WTC11 (cell line): ENCODE measurements at places on chromosomes 6 and 20. TPM values are rescaled to one million over a fixed set of nuclear protein-coding genes. Genes with fewer than 3 reads are reported as not detected.

DNA sequence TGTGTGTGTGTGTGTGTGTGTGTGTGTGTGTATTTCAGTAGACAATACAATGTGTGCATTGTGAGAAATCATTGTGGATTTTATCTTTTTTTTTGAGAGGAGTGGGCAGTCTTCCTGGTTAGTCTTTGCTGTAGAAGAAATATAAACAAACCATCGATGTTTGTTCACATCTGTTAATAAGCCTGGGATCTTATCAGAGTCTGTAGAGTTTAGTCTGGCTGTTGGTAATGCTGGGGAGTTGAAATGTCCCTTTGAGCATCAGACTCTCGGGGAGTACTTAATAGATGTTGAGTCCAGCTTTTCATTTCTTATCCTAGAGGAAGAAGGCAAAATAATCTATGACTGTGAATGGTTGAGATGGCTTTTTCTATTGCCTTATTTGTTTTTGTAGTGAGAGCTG is 96.6 kb upstream of the SUPT3H start:
- DNase-seq = no peak

- peak; percentile 74 for DNase-seq
Measured at GRCh38 chr20:1900321-1900801, 5.2 kb downstream of the SIRPA start.

GRCh38 chr20:61120595-61121515 is 131.2 kb upstream of the CDH4 start:
- peak; percentile 61 for DNase-seq

DNA sequence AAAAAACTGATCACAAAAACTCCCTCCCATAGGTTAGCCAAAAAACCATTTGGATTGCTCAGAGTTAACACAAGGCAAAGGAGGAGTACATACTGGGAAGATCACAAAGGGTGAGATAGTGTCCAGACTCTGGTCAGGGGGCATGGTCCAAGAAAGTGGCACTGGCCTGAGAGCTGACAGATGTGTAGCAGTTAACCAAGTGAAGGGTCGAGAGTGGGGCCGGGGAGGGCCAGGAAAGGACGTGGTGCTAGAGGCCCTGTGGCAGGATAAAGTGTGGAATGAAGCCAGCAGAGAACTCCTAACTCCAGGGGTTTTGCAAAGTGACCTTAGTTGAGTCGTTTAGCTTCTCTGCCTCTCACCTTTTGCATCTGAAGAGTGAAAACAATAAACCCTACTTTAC is 290.5 kb downstream of the FOXA2 start:
- DNase-seq = no peak

DNA sequence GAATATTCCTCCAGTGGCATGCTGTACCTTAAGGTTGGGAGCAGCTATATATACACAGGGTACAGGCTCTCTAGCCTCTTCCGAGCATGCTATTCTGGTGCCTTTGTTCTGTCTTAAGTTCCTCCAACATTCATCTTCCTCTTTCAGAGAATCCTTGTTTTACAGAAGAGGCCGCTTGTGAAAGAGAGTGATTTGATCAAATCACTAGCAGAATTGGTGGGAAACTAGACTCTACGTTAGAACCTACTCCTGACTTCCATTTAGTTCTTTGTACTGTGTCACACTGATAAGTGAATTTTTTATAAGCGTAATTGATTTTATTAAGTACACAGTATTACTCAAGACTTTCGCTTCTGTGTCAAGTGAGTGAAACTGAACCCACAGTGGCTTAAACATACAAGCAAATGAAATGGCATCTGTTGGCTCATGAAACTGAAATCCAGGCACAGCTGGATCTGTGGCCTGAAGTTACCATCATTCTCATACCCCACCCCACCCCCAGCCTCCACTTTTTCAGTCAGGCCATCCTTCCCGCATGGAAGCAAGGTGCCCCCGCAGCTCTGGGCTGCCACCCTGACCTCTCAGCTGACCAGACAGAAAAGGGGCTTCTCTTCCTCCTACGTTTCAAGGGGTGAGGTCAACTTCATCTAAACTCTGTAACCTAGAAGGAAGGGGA is 102.3 kb downstream of the RPP40 start:
- no peak for DNase-seq

DNA sequence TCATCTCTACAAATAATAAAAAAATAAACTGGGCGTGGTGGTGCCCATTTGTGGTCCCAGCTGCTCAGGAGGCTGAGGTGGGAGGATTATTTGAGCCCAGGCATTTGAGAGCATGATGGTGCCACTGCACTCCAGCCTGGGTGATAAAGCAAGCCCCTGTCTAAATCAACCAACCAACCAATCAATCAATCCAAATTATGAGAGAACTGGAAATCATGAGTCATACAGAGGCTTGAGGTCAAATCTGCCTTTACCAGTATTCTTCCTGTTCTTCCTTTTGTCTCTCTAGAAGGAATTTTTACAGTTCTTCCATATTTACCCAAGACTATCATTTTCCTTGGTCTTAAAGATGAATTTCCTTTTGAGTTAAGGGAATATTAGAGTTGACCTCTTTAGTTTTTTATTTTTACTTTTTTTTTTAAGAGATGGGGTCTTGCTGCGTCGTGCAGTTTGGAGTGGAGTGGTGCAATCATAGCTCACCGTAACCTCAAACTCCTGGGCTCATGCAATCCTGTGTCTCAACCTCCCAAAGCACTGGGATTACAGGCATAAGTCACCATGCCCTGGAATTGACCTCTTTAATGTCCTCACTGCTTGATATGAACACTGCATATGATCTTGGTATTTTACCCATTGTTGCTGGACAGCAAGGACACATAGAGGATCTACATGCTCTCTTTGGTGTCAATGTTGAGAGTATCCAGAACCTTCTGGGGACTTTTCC is 44.1 kb upstream of the TXNDC5 start:
- DNase-seq = no peak

Gene ARMC12
- 1.0 to 2.0 TPM (median 1.4 TPM) in 3 replicates for total RNA-seq

Gene CLVS2
- 0.46 to 0.90 TPM (median 0.60 TPM) in 3 replicates for total RNA-seq

Gene PREX1
- 14.2 to 17.3 TPM (median 15.5 TPM) in 3 replicates for total RNA-seq

Gene BANF2
- not detected in 3 replicates for total RNA-seq
